ENCODE measurements at places on chromosomes 11 and 22. TPM values are rescaled to one million over a fixed set of nuclear protein-coding genes. Genes with fewer than 3 reads are reported as not detected.
A peak's percentile ranks its signal among the peaks of the same experiment; 100 is the strongest.

- H3K36me3 ChIP-seq, result no peaks in the 10 kb centered on the region
- no peaks in the 10 kb centered on the region for H3K4me1 ChIP-seq
- H3K27ac ChIP-seq, result no peak overlapping the region
- no peak for DNase-seq
- H3K4me3 ChIP-seq, result no peak overlapping the region
Measured at GRCh38 chr11:121767433-121767832, 314.7 kb upstream of the SORL1-AS1 start.

- no peak overlapping the region for H3K27ac ChIP-seq
- peaks cover 5% of the 10 kb centered on the region for H3K4me1 ChIP-seq
- no peaks in the 10 kb centered on the region for H3K27me3 ChIP-seq
- no peak overlapping the region for H3K4me3 ChIP-seq
- H3K36me3 ChIP-seq, result no peaks in the 10 kb centered on the region
Measured at GRCh38 chr22:21047730-21048129, 2.0 kb downstream of the LRRC74B start.

DNA sequence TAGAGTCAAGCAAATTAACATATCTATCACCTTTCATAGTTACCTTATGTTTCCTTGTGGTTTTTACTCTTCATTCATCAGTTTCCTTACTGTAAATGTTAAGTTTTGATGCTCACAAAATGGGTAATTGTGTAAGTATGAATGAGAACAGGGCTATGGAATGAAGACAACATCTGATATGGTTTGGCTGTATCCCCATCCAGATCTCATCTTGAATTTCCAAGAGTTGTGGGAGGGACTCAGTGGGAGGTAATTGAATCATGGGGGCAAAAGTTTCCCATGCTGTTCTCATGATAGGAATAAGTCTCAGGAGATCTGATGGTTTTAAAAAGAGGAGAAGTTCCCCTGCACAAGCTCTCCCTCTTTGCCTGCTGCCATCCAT lies 107.6 kb downstream of the CCDC34 start:
- no peak overlapping the region for H3K4me3 ChIP-seq
- no peaks in the 10 kb centered on the region for H3K4me1 ChIP-seq
- H3K27ac ChIP-seq, result no peak overlapping the region
- no peaks in the 10 kb centered on the region for H3K27me3 ChIP-seq

- no peak for DNase-seq
- H3K27me3 ChIP-seq, result no peaks in the 10 kb centered on the region
- H3K4me3 ChIP-seq, result no peak overlapping the region
- no peak overlapping the region for H3K27ac ChIP-seq
Measured at GRCh38 chr11:128828350-128828749, 38.7 kb downstream of the KCNJ1 start.

GRCh38 chr11:22666688-22667439 lies 453 bp downstream of the GAS2 start:
- peak overlapping the region; percentile 75 for H3K4me3 ChIP-seq
- H3K4me1 ChIP-seq, result no peaks in the 10 kb centered on the region
- DNase-seq, result peak; percentile 67
- H3K27me3 ChIP-seq, result no peaks in the 10 kb centered on the region
- no peaks in the 10 kb centered on the region for H3K36me3 ChIP-seq

- no peaks in the 10 kb centered on the region for H3K36me3 ChIP-seq
- no peak overlapping the region for H3K4me3 ChIP-seq
- H3K4me1 ChIP-seq, result no peaks in the 10 kb centered on the region
Measured at GRCh38 chr11:4074266-4074665, 20.3 kb upstream of the RRM1 start.

- H3K4me3 ChIP-seq, result peak overlapping the region; percentile 78
- peak; percentile 62 for DNase-seq
- H3K4me1 ChIP-seq, result no peaks in the 10 kb centered on the region
- H3K36me3 ChIP-seq, result peaks cover 2% of the 10 kb centered on the region
- no peak overlapping the region for H3K27ac ChIP-seq
Measured at GRCh38 chr22:30541961-30542810, 4.4 kb downstream of the SEC14L6 start.

- no peak overlapping the region for H3K4me3 ChIP-seq
- no peak for DNase-seq
- no peaks in the 10 kb centered on the region for H3K27me3 ChIP-seq
- H3K36me3 ChIP-seq, result peaks cover 8% of the 10 kb centered on the region
- H3K27ac ChIP-seq, result no peak overlapping the region
- H3K4me1 ChIP-seq, result no peaks in the 10 kb centered on the region
Measured at GRCh38 chr11:86706338-86707131, 34.1 kb upstream of the ME3 start.

DNA sequence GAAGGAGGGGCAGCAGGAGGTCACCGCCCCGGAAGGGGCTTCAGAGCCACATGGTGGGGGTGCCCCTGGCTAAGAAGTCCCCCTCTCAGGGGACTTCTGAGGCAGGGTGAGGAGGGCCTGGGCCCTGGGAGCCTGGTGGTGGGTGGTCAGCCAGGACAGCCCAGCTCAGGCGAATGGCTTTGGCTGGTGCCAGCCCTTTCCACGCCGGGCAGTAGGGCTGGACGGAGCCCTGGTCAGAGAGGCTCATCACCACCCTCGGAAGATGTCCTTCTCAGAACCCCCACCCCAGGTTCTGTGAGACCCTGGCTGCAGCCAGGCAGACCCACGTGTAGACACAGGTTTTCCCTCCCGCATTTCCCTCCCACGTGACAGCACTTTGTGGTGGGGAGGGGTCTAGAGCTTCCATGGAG lies 35.9 kb downstream of the OSBPL5 start:
- no peak for DNase-seq
- no peak overlapping the region for H3K4me3 ChIP-seq
- H3K27ac ChIP-seq, result no peak overlapping the region
- H3K36me3 ChIP-seq, result peaks cover 6% of the 10 kb centered on the region
- no peaks in the 10 kb centered on the region for H3K27me3 ChIP-seq

GRCh38 chr11:112211536-112211935 lies 14.7 kb upstream of the PTS start:
- H3K36me3 ChIP-seq, result no peaks in the 10 kb centered on the region
- DNase-seq, result no peak
- no peak overlapping the region for H3K27ac ChIP-seq
- H3K4me3 ChIP-seq, result no peak overlapping the region

GRCh38 chr11:102254047-102254446 lies 63.2 kb upstream of the BIRC3 start:
- H3K4me3 ChIP-seq, result no peak overlapping the region
- H3K27me3 ChIP-seq, result no peaks in the 10 kb centered on the region
- no peak overlapping the region for H3K27ac ChIP-seq

DNA sequence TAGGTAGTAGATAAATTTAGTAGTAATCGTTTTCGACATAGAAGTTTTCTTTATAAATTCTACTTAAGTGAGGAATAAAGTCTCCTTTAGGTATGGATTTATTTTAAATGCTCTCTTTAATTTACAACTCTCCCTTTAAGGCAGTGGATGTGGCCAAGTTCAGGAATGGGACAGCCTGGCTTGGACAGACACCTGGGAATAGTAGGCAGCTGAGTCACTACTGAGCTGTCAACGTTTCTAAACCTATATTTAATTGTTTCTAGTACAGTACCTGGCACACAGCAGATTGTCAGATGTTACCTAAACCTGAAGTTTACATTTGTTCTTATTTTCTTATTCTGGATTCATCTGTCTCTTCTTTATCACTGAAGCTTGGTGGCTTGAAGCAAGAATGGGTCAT lies 85.1 kb downstream of the DEPDC5 start:
- H3K4me1 ChIP-seq, result no peaks in the 10 kb centered on the region
- no peak for DNase-seq
- H3K4me3 ChIP-seq, result no peak overlapping the region

- H3K4me3 ChIP-seq, result no peak overlapping the region
- H3K27ac ChIP-seq, result no peak overlapping the region
- H3K4me1 ChIP-seq, result no peaks in the 10 kb centered on the region
- H3K36me3 ChIP-seq, result no peaks in the 10 kb centered on the region
- no peaks in the 10 kb centered on the region for H3K27me3 ChIP-seq
Measured at GRCh38 chr22:39960791-39961746, 872 bp downstream of the TMA7B start.

DNA sequence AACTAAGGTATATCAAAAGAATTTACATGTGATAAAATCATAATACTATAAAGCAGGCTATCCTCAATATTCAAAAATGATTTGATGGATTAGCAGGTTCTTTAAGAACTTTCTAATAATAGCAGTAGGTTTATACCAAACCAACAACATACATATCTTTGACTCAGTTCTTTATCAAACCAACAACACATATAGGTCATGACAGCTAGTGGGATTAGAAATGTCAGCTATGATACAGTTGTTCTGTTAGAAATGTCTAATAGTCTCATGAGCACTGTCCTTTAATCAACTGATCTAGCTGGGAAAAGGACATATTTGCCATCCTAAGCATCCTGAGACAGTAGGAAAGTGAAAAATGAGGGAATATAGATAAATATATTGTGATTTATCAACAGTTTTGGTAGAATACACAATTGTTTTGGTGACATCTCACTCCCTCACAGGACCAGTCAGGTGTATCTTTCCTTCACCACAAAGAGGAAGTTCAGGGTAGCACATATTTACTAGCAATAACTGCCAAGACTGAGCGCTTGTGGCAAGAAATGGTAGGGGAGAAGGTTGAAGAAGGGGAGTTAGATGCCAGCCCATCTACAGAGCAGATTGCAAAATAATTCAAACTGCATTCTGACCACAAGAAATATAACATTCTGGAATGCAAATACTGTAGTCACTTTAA lies 90.8 kb upstream of the APOA1 start:
- no peak overlapping the region for H3K27ac ChIP-seq
- H3K36me3 ChIP-seq, result peaks cover 22% of the 10 kb centered on the region
- peaks cover 5% of the 10 kb centered on the region for H3K4me1 ChIP-seq
- H3K27me3 ChIP-seq, result no peaks in the 10 kb centered on the region

- no peaks in the 10 kb centered on the region for H3K27me3 ChIP-seq
- no peak overlapping the region for H3K27ac ChIP-seq
- no peaks in the 10 kb centered on the region for H3K36me3 ChIP-seq
Measured at GRCh38 chr11:36683818-36684217, 85.8 kb upstream of the RAG2 start.

GRCh38 chr11:127274328-127274676 lies 273.7 kb upstream of the KIRREL3 start:
- H3K27ac ChIP-seq, result no peak overlapping the region
- no peak for DNase-seq
- no peak overlapping the region for H3K4me3 ChIP-seq

DNA sequence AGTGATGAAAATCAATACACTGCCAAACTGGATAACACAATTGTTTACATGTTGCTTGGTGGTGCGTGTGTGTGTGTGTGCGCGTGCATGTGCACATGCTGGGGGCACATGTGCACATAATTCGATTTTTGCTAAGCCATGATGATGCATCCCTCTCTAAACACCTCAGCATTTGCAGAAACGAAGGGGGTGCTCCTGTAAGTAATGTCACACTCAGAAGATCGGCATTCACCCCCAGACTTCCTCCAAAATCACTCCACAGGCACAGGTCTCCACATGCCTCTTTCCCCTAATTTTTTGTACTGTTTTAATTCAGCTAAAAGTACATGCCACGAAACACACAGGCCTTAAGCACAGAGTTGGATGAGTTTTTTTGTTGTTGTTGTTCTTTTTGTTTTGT lies 341.5 kb downstream of the SHANK2 start:
- no peaks in the 10 kb centered on the region for H3K36me3 ChIP-seq
- no peaks in the 10 kb centered on the region for H3K4me1 ChIP-seq
- no peak for DNase-seq
- no peak overlapping the region for H3K27ac ChIP-seq

DNA sequence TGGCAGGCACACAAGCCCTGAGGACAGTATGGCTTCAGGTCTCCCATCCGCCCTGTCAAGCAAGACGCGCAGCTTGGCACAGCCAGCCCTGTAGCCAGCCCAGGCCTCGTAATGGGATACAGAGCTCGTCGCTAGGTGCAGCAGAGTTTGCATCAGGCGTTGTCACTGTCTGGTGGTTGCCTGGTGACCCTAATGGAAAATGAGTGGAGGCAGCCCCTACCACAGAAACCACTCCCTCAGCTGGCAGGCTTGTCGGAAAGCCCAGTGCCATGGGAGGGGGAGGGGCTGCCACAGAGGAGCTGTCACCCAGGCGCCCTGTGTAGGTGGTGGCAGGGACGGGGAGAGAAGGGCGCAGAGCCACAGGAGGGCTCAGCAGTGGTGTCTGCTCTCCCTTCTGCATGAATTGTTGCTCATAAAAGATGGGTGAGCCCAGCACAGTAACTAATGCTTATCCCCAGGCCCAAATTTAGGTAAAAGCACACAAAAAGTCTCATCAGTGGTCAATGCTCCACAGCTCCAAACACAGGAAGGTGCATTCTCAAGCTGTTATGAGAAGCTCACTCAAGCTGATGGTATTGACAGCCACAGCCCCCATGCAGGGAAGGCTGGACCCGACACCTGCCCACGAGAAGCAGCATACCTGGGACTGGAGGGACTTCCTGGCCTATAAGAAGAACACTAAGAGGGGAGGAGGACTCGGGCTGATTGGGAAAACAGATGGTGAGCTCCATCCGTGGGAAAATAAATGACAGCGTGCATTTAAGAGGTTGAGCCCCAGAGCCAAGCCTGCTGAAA lies 164.6 kb downstream of the ETS1 start:
- H3K4me3 ChIP-seq, result no peak overlapping the region
- no peaks in the 10 kb centered on the region for H3K36me3 ChIP-seq
- DNase-seq, result no peak
- H3K27me3 ChIP-seq, result no peaks in the 10 kb centered on the region
- no peak overlapping the region for H3K27ac ChIP-seq

DNA sequence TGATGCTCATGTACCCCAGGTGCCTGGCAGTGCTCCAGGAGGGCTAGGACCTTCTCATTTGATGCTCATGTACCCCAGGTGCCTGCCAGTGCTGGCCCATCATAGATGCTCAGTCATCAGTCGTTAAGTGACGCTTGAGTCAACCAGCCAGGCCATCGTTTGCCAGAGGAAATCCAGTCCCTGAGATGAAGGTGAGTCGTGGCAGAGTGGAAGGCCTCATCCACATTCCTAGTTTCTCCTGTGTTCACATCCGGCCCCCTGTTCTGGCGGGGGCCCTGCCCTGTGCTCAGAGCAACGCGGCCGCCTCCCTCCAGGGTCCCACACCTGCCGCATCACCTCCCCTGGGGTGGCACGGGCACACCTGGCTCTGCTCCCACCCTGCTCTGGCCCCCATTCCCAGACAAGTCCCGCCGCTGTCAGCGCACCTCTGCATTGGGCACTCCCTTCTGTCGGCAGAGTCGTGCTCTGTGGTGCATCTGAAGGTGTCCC lies 279.9 kb downstream of the BRD1 start:
- DNase-seq, result no peak
- peaks cover 17% of the 10 kb centered on the region for H3K36me3 ChIP-seq
- no peaks in the 10 kb centered on the region for H3K27me3 ChIP-seq
- H3K4me1 ChIP-seq, result no peaks in the 10 kb centered on the region
- H3K4me3 ChIP-seq, result no peak overlapping the region

GRCh38 chr11:3131330-3131941 lies 33.7 kb downstream of the OSBPL5 start:
- H3K36me3 ChIP-seq, result no peaks in the 10 kb centered on the region
- H3K4me3 ChIP-seq, result no peak overlapping the region
- H3K27ac ChIP-seq, result no peak overlapping the region
- no peak for DNase-seq
- no peaks in the 10 kb centered on the region for H3K4me1 ChIP-seq
- no peaks in the 10 kb centered on the region for H3K27me3 ChIP-seq

The CECR2 gene
- total RNA-seq, result 154 TPM

The MYEOV gene
- 0.22 TPM for total RNA-seq

The OR6X1 gene
- not detected for total RNA-seq

The MPEG1 gene
- not detected for total RNA-seq

The HORMAD2 gene
- total RNA-seq, result not detected

The GUCY1A2 gene
- total RNA-seq, result 0.55 TPM

The NFAM1 gene
- total RNA-seq, result 0.68 TPM

The MACROD1 gene
- 18.3 TPM for total RNA-seq

All from H9 (cell line).